Cerebellum (tissue), 4 donors: ENCODE measurements at places on chromosomes 2 and 18. TPM values are rescaled to one million over a fixed set of nuclear protein-coding genes. Genes with fewer than 3 reads are reported as not detected.

Gene SERPINB11
- total RNA-seq: not detected

Gene SERPINB13
- not detected for total RNA-seq

Gene IL36RN
- not detected for total RNA-seq

Gene TMEFF2
- total RNA-seq: 88.4 TPM

Gene RPL37A
- 1,512 TPM for total RNA-seq

Gene DNAJC10
- total RNA-seq: 51.6 TPM

Gene CCDC74B
- 6.0 TPM for total RNA-seq

Gene SFXN5
- 23.7 TPM for total RNA-seq

Gene STEAP3
- total RNA-seq: 1.4 TPM

Gene MSH2
- total RNA-seq: 74.9 TPM

Gene KCNJ3
- 16.2 TPM for total RNA-seq

Gene GNAL
- 40.9 TPM for total RNA-seq

Gene WDR54
- total RNA-seq: 18.3 TPM

Gene KCNIP3
- total RNA-seq: 20.8 TPM

Gene HOXD12
- not detected for total RNA-seq

Gene RETSAT
- total RNA-seq: 16.0 TPM

Gene C2orf81
- total RNA-seq: 1.1 TPM

Gene ACSL3
- total RNA-seq: 121 TPM

Gene NEU2
- total RNA-seq: not detected

Gene MTCL1
- total RNA-seq: 26.7 TPM

Gene SERPINB4
- total RNA-seq: not detected

Gene DSG4
- not detected for total RNA-seq

Gene GRB14
- total RNA-seq: 9.0 TPM

Gene NIFK
- 34.8 TPM for total RNA-seq
